ENCODE measurements at places on chromosomes 6 and 20.

DNA sequence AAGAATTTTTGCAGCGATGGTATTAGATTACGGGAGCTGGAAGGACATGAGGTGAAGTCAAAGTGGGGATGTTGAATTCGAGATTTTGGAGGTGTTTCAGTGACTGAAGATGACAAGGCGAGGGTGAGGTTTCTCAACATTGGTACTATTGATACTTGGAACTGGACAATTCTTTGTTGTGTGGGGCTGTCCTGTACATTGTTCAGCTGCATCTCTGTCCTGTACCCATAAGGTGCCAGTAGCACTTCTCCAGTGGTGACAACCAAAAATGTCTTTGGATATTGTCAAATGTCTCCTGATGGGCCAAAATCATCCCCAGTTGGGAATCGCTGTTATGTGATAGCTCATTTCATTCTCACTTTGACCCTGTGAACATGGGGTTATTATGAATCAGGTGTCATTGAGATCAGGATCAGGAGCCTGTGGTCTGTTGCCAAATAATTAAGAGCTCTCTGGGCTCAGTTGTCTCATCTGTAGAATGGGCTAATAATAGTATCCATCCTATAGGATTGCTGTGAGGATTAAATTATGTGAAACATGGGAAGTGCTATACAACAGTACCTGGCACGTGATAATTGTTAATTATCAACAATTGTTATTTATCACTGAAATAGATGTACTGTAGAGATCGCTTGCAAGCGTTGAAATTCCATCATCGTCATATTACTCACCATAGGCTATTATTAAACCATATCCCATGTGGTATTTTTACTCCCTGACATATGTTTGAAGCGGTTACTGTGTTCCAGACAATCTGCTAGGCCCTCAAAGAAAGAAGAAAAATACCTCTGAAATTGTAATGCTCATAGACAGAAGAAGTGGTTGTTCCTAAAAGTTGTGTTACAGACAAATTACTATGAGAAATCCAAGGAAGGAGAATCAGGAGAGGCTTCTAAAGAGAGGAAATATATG is 48.5 kb upstream of the TTPAL start:
- DNase-seq: no peak

DNA sequence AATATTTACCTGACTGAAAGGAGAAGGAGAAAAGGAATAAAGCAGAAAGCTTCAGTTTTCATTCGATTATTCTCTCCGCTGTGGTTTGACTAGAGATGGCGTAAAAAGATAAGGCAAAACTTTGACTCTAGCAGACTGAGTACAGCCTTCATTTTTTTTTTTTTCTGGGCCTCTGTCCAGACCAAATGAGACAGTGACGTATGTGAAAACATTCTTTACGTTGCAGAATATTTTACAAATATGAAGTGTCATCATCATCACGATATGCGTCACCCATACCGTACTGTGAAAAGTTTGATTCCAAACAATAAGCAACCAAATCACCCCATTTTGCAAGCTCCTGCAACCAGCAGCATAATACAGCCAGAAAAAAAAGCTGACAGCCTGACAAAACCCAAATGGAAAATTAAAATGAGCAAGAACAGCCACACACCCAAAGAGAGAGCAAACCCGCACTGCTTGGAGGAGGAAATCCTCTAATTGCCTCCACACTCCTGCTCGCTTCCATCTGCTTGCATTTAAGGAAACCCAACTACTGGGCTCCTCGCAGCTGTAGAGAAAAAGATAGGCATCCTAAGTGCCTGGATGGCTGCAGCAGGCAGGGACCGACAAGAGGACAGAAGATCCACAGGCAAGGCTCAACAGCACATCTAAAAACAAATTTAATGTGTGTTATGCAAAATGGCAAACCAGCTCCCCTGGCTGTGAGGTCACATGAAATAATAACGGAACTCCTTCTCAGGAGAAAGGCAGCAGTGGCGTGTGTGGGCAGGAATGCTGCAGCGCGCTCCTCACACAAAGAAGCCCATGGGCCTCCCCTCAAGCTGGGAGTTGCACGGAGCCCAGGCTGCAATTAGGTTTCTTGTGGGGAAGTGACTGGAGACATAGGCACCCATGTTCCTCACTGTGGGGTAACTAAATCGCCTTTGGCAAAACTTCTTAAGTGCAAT is 113.1 kb downstream of the FYN start:
- no peak for DNase-seq

DNA sequence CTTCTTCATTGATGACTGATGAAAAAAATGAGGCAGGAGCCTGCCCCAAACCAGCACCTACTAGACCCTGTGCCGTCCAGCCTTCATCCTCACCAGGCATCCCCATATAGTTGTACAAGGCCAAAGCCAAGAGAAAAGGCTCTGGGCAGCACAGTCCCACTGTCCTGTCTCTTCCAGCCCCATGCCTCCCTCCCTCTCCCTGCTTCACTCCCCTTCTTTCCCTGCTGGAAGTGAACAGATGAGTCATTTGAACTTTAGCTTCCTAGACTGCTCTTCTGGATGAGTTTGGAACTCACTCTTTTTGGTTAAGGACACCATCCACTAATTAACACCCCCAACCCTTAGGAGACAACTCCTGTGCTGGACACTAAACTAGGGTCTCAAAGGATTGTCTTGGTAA is 235.2 kb downstream of the LRFN2 start:
- DNase-seq: no peak

DNA sequence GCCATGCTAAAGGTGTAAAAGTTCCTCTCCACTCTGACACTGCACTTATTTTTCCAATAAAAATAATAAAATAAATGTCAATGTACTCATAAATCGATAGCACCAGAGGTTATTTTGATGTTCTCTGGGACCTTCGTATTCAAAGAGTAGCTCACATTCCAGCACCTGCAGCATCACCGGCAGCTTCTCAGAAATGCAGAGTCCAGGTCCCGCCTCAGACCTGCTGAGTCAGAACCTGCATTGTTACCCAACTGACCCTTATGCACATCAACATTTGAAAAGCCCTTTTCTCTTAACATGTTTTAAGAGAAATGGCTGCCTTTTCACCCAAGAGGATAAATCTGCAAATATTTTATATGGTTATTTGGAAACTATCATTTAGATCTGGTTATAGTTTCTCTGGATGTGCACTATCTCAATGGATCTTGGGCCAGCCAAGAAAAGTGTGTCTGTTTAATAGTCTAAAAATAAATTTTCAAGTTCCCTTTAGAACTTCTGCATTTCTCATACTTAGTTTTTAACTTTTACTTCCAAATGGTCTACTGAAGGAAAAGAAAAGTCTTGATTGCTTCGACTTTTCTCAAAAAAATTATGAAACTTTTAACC is 216.2 kb upstream of the PRDM1 start:
- no peak for DNase-seq

DNA sequence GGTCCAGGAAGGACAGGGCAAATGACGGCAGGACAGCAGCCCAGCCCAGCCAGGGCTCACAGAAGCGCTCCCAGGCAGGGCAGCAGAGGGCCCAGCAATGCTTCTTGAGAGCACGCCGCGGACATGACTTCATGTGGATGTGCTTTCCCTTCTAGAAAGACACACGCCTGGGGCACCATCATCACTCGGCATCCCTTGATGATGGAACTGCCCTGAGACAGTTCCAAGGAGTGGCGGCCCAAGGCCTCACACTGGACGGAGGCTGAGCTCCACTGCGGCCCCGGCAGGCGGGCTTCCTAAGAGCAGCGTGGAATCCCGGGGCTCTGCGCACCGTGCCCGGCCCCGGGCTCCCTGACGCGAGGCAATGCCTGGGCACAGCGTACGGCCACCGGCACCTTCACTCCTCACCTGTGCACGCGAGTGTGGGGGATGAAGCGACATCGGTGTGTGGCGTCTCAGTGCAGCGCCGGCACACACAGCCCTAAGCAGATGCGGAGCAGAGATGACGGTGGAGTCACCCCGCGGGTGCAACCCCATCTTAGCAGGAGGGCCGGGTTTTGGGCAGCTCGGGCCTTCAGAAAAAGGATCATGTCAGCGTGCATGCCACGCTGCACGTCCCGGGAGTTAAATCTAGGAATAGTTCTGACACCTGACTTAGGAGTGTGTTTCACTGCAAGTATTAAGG is 86.6 kb downstream of the THBS2 start:
- no peak for DNase-seq

- DNase-seq: no peak
Measured at GRCh38 chr6:95784869-95785268, 207.5 kb downstream of the MANEA start.

DNA sequence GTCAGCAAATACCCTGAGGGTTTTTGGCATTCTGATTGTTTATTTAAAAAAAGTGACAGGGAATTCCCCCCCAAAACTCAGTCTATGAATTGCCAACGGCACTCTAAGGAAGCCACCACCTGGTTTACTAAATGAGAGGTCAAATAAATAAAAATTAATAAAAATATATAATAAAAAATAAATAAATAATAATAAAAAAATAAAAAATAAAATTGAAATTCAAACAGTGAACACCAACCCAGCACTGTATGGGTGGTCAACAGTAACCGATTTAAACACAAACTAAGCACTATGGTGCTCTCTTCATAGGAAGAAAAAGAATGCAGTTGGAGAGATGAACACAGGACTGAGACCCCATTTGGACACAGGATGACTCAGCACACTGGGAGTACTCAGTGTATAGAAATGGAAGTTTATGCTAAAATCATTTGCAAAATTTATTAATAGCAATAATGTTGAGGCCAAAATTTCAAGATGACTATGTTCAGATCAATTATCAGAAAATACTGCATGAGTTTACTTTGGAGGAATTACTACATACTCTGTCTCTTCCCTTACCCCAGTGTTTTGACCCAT is 98.5 kb downstream of the MBOAT1 start:
- DNase-seq: no peak

DNA sequence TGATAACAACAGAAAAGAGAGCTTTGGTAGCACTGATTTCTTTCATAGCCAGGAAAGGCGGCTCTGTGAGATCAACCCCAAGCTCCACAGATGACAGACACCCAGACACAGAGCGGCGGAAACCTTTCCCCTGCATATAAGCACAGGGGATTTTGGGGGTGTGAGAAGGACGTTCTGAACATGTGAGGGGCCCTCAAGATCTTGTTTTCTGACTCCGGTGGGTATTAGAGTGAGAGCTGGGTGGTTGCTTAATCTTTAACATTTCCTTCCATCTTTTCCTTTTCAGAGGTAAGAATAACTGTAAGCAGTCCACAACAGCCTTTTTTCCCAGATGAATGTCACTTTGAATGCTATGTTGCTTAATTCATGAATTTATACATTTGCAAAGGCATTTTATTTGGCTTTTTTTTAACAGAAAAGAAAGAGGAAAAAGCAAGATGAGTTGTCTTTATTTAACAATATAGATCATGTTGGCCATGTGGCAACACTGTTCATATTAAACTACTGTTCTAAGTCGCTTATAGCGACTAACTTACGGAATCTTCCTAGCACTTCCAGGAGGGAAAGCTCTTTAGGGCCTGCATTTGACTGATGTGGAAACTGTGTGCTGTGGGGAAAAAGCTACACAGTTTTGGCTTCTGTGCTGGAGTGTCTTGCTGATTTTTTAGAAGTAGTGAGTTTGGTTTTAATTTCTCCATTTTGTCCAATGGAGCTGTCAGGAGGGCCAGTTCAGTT is 80.5 kb upstream of the NAA20 start:
- no peak for DNase-seq

DNA sequence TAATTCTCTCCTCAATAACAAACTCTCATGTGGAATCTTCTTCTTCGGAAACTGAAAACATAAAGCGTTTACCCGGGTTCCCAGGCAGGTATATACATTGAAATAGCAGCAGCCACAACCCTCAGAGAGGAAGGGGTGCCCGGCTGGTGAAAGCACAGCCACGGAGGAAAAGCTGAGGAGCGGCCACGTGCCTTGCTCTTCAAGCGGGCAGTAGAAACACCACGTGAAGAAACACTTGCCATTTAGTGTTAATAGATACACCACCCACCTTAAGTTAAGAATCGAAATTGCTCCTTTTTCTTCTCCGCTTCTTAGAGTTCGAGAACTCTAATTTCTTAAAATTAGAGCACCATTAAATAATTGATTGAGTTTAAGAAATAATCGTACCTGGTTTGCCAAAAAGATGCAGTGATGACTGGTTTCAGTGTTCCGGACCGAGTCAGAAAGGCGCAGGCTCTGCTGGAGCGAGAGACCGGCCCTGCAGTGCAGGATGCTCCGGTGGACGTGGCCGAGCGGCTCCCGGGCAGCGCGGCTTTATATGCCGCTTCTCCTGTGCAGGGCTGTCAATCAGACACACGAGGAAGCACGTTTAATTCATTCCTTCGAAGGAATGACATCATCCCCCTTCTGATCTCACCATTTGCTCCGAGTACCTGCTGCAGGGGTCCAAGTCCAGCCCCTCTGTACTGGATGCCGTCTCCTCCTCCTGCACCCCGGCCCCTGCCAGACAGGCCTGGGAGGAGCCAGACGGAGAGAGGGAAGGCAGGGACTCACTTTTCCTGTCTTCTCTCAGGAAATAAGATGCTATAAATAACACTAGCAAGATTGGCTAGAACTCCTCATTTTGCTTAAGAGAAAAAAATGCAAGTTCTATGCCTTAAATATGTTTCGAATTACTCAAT is at the start of gene THBS2:
TSS of gene THBS2 (minus strand) at position 510 of the 902 bp plus-strand sequence. CDS start 3,062 bp downstream, outside the sequence.
- DNase-seq: no peak

DNA sequence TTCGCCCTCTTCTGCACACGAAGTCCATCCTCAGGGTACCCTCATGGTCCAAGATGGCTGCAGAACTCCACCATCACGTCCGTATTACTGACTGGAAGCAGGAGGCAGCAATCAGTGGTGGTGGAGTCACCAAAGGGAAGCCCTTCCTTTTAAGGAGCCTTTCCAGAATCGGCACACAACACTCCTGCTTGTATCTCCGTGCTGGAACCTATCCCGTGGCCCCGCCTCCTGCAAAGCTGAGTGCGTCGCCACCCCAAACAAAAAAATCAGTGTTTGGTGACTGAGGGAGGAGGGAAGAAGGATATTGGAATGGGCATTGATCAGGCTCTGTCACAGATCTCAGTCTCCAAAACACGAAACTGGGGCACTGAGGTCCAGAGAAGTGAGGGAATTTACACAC is 5.8 kb upstream of the CCN5 start:
- DNase-seq: no peak

GRCh38 chr6:22828179-22829062 is 259.1 kb downstream of the HDGFL1 start:
- no peak for DNase-seq

DNA sequence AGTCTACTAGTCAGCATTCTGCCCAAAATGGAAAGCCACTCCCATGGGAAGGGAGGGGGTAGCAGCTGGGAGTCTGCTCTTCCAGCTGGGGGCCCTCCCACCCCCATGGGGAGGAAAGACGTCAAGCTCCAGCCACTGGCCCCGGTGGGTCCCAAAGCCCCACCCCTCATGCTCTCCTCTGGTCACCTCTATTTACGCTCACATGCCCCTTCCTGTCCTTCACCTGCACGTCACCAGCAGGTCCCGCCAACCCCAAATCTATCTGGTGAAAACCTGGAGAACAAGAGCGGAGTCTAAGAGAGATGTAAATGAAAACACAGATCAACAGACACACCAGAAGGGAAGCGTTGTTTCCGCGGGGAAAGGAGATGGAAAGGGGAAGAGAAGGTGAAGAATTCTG is 30.0 kb upstream of the ZBP1 start:
- no peak for DNase-seq

GRCh38 chr6:134593887-134594286 is 276.0 kb upstream of the SGK1 start:
- DNase-seq: no peak

All from KG1 (cell line).